Retinal pigment epithelial cell (primary cell): ENCODE measurements at places on chromosomes 12 and 14.

DNA sequence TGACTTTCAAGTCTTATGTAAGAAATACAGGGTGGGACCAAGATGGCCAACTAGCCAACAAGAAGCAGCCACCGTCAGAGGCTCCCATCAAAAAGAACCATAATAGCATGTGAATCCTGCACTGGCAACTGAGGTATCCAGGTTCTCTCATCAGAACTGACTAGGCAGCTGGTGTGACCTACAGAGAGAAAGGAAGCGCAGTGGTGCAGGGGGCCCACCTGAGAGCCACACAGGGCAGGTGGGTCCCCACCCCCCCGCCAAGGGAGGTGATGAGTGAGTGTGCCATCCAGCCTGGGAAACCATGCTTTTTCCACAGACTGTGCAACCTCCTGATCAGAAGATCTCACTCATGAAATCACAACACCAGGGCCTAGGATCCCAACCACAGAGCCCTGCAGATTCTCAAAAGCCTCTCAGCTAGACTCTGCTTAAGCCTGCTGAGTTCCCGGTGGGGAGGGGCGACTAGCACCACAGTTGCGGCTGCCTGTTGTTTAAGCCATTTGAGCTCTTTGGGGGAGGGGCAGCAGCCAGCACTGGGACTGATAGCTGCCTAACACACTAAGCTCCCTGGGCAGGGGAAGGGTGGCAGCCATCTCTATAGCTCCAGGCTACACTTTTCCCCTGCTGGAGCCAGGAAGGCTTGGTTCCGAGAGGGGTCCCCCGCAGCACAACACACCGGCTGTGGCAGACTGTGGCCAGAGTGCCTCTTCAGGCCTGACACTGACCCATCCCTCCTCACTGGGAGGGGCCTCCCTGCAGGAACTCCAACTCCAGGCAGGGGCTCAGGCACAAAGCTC is 75.3 kb downstream of the GARIN6 start:
- no peak for DNase-seq

DNA sequence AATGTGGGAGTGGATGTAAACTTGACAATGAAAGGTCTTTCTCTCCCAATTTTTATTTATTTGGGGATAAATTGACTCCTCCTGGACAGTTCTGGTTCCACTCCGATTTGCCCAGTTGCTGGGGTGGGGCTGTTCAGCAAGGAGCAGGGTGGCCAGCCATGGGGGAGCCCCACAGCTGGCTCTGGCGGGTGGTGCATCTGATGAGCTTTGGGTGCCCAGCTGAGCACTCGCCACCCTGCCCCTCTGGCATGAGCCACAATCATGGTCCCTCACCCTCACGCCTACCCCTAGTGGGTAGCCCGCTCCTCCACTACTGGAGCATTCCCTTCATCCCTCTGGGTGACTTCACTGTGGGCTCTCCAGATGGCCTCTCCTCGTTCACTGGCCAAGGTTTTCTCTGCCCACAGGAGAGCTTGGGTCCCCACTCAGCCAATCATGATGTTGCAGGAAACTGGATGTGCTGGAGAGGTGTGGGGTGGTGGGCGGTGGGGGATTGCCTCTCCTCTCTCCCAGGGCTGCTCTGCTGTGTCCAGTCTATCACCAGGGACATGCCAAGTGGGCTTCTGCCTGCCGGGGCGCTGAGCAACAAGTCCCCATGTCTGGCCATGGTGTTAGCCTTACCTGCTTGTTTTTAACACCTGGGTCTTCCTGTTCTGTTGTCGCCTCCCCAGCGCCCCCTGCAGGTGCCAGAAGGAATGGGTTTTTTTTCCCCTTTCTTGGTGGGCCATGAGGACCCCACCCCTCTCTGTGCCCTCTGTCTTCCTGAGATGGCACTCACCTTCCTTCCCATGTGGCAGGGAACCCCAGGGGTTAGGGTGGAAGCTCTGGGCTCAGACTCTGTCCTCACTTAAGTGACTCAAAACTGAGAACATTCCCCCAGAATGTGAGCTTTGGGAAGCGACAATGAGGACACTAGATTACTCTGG is 3.4 kb downstream of the CYP46A1 start:
- no peak for DNase-seq

- DNase-seq: no peak
Observed at GRCh38 chr14:77717608-77718305, 9.9 kb downstream of the SLIRP start.

DNA sequence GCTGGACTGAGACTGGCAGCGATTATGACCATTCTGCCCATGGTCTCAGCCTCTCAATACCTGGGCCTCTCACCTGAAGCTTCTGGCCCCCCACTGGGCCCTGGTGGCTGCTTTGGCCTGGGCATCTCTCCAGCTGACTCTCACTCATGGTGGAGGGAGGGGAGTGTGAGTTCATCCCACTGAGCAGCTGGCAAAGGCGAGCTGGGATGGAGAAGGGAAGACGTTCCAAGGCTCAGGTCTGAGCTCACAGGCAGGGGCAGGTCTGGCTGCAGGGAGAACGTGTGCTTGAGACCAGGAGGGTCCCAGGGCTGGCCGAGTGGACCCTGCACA is 103.5 kb downstream of the TMEM121 start:
- DNase-seq: no peak

DNA sequence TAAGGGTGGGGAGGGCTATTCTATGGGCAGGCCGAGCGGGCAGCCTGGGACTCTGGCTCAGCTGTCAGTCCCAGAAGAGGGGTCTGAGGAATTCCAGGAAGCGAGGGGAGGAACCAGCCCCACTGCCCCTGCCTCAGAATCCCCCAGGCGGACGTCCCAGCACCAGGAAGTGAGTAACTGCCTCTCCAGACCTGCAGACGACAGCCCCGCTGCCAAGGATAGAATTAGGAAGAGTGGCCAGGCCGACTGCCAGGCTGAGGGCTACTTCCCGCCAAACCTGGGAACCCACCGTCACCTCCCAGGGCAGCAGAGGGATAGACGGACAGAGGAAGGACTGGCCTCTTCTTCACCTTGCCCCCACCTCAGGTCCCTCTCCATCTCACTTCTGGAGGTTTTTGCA is 6.7 kb upstream of the BDKRB2 start:
- DNase-seq: no peak

DNA sequence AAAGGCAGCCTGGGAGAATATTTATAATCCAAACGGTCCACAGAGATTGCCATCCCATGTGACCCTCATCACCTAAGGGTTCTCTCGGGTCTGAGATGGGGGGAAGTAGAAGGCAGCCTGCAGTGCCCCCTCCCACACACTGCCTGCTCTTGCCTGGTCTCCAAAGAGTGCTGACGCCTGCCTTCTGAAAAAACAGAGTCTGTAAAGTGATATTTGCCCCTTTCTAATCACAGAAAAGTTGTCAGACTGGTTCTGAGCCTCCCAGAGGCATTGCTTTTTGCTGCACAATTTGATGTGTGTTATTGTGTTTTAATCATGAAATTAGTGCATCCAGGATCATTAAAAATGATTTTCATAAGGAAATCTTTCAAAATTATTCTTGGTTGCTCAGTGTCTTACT is 59.2 kb downstream of the TMEM30B start:
- DNase-seq: no peak

DNA sequence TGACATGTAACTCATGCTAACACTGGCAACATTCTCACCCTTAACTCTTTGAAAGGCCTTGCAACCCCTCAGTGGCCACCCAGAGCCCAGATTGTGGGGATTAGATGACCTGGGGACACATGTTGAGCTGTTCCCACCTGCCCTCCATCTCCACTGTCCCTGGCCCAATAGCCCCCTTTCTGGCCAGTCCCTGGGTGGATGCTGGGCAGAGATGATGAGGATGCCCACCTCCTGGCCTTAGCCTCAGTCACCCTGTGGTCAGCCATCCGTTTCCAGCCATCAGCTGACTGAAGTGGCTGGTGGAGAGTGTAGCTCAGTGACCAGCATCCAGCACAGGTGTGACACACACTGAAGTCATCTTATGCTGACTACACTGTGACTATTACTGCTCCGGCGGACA is 4.7 kb downstream of the ANHX start:
- no peak for DNase-seq
